ENCODE measurements at places on chromosomes 6 and 20.
A peak's percentile ranks its signal among the peaks of the same experiment; 100 is the strongest.

DNA sequence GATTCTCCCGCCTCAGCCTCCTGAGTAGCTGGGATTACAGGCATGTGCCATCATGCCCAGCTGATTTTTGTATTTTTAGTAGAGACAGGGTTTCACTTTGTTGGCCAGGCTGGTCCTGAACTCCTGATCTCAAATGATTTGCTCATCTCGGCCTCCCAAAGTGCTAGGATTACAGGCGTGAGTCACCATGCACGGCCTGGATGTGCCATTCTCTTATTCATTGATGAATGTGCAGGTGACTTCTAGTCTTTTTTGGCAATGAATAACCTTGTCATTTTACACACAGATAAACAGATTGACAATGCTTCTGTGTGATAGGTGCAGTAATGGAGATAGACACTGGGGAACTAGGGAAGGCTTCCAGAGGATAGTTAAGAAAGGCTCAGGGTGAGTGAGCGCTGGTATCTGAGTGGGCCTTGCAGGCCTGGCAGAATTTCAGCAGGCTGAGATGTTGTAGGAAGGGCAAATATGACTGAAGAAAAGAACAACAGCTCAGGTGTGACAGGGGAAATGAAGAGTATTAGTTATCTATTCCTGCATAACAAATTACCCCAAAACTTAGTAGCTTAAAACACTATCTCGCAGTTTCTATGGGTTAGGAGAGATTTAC lies 23.3 kb downstream of the PPARD start:
- no peak for DNase-seq

DNA sequence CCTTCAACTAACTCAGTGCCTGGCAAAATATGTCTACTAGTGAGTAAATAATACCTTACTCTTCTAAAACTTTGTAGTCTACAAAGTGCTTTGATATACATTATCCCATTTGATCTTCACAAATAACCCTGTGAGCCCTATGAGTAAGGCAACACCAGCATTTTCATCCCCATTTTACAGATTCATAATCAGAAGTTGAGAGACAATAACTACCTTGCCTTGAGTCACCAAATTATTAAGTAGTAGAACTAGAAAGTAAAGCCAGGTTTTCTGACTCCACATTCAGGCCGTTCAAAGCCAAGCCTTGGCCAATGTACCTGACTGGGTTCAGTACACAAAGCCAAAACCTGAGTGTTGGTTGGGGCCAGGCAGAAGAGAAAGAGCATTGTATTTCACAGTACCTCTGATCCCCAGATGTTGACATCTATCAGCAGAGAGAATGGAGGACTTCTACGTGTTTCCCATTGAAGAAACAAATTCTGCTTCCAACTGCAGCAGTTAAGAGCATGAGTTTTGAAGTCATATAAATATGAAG lies 111.3 kb upstream of the LGSN start:
- DNase-seq = no peak

DNA sequence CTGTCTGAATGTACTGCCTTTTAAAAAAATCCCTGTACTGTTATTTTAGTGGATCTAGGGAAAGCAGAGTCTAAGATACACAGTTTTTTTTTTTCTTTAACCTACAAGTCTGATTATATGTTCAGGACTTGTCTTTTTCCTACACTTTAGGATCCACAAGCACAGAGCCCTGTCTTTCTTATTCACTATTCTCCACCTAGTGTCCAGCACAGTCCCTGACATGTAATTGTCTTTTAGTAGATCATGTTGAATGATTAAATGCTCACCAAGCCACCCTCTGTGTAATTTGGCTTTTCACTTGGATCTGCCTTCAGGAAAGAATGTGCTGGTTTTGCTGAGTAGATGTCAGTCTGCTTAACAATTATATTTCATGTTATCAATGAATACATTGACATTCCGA lies 35.8 kb upstream of the YWHAB start:
- no peak for DNase-seq

GRCh38 chr6:43673444-43674084 lies 14.0 kb downstream of the MRPS18A start:
- no peak for DNase-seq

GRCh38 chr6:135181333-135182070 lies 394 bp downstream of the MYB start:
- no peak for DNase-seq

GRCh38 chr20:4688305-4688704 lies 33.4 kb upstream of the PRND start:
- no peak for DNase-seq

DNA sequence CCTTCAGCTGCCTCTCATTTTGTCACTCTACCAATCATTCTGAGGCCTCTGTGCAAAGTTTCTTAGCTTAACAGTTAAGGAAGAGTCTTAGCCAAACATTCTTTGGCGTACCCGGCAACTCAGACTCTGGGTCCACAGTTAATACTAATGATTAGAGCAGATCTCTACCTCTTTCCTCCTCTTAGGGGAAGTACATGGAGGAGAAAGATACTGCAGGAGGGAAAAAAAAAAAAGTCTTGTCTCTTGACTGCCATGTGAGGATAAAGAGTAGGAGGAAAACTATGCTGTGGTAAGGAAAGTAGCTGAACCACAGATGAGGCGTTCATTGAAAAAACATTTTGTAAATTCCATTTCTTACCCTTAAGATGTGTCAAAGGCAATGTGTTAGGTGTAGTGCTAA lies 44.0 kb upstream of the MARCKS start:
- DNase-seq = no peak

DNA sequence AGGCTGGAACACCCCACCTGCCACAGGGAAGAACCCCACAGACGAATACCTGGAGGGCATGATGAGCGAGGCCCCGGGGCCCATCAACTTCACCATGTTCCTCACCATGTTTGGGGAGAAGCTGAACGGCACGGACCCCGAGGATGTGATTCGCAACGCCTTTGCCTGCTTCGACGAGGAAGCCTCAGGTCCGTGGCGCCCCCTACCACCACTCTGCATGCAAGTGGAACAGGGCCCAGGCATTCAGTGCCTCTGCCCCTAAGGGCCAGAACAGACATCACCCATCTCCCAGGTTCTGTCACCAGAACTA lies 6.6 kb downstream of the MYL9 start:
- no peak for DNase-seq

- peak; percentile 57 for DNase-seq
Observed at GRCh38 chr6:33375143-33375671, 16.4 kb upstream of the KIFC1 start.
